Central memory CD8-positive, alpha-beta T cell (primary cell): ENCODE measurements at places on chromosomes 6 and 20.

DNA sequence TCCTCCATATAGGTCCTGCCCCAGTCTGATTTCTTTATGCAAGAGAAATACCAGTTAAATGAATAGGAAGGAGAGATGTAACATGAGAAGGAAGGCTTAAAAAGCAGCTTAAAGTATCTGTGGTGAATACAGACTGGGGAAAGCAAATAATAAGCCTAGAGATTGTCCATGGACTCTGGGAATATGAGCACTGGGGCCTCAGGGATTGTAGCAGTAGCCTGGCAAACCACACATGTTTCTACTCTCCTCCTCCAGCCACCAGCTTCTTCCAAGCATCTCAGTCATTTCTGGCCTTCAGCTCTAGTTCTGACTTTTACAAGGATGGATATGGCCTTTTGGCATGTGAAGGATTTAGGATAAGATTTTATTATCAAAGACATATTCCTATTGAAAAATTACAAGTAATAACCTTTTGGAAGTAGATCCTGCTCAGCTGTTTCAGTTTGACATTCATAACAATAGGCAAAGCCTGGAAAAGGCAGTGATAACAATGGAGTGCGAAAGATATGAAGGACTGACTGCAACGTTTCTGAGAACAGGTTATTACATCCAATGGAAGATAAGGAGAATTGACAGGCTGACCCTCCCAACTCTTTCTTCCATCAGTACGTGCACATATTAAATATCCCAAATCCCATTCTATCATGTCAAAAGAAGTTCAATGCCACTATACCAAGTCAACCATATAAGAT lies 41.6 kb downstream of the CYP39A1 start:
- H3K27me3 ChIP-seq, result peaks cover 43% of the 10 kb centered on the region
- DNase-seq, result no peak
- H3K27ac ChIP-seq, result no peak overlapping the region
- H3K36me3 ChIP-seq, result no peaks in the 10 kb centered on the region

- peaks cover 54% of the 10 kb centered on the region for H3K4me1 ChIP-seq
- H3K27me3 ChIP-seq, result no peaks in the 10 kb centered on the region
- no peak overlapping the region for H3K4me3 ChIP-seq
Observed at GRCh38 chr20:44215125-44215524, 4.6 kb upstream of the OSER1 start.

GRCh38 chr6:131293472-131293911 lies 158.2 kb downstream of the AKAP7 start:
- no peak for DNase-seq
- peaks cover 6% of the 10 kb centered on the region for H3K4me1 ChIP-seq
- H3K27ac ChIP-seq, result no peak overlapping the region
- H3K27me3 ChIP-seq, result no peaks in the 10 kb centered on the region
- H3K36me3 ChIP-seq, result no peaks in the 10 kb centered on the region

DNA sequence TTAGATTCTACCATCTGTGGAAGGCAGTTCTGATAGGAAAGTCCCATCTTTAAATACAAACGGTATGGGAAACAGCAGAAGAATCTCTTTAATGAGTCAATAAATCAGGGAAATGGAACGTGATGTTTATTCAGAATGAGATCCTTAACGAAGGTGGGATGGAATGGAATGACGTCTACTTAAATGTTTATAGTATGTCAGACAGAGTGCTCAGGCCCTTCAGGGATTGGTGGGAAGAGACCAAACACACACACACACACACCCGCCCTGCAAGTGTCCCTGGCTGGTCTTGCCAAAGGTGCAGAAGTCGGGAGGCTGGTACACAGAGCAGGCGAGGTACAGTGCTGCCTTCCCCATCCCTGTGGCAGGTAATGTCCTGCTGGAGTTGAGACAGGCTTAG lies 164.0 kb downstream of the FARS2 start:
- peaks cover 5% of the 10 kb centered on the region for H3K36me3 ChIP-seq
- H3K27me3 ChIP-seq, result no peaks in the 10 kb centered on the region
- H3K27ac ChIP-seq, result no peak overlapping the region

DNA sequence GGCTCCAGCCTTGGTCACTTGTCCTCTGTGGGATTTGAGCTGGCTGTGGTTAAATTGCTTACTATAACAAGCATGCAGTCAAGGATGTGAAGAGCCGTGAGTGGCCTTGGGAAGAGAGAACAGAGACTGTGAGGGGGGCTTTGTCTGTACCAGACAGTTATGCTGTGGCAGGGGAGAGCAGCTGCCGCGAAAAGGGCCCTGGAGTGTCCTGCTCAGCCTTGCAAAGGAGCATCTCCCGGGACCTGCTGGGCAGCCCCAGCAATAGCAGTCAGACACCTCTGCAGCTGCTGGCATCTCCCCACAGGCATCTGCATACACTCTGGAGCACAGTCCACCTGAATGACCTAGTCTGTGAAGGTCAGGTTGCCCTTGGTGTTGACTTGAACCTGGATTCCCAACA lies 6.3 kb downstream of the EBF4 start:
- no peak overlapping the region for H3K27ac ChIP-seq
- H3K4me3 ChIP-seq, result no peak overlapping the region
- H3K4me1 ChIP-seq, result no peaks in the 10 kb centered on the region
- H3K36me3 ChIP-seq, result peaks cover 3% of the 10 kb centered on the region
- H3K27me3 ChIP-seq, result peaks cover 62% of the 10 kb centered on the region
- DNase-seq, result no peak

DNA sequence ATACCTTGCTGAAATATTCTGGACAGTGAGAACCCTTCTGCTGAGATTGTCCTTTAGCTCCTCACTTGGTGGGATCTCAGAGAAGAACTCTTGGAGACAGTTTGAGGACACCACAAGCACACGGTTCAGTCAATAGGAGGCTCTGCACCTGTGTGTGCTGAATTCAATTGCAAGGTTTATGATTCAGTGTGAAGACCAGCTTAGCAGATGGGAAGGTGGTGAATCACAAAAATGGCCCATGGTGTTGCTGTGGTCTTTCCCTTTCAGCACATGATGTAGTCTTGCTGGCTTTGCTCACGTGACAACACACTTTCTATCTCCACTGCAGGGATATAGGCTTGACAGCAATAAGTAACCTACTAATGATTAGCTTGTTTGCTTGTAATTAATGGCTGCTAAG lies 270.3 kb downstream of the SLC24A3 start:
- H3K4me3 ChIP-seq, result no peak overlapping the region
- DNase-seq, result no peak
- H3K27me3 ChIP-seq, result no peaks in the 10 kb centered on the region
- no peaks in the 10 kb centered on the region for H3K36me3 ChIP-seq

GRCh38 chr6:134821928-134822864 lies 127.7 kb downstream of the ALDH8A1 start:
- no peak overlapping the region for H3K27ac ChIP-seq
- no peak overlapping the region for H3K4me3 ChIP-seq
- no peaks in the 10 kb centered on the region for H3K36me3 ChIP-seq
- no peaks in the 10 kb centered on the region for H3K4me1 ChIP-seq
- H3K27me3 ChIP-seq, result peaks cover 17% of the 10 kb centered on the region

DNA sequence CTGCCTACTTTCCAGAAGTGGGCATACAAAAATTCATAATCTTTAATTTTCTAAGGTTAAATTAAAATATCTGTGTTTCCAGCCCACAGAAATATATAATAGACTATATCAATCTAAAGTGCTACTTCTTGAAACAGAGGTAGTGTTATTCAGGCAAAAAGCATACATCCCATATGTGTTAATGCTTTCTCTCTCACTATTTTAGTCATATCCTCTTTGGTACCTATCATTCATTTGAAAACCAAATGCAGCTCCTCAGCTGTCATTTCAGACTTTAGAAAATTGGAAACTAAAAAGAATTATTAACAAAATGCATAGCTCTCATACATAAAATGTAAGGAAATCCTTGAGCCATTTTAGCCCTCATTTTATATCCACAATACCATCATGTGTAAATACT lies 925 bp downstream of the FHL5 start:
- no peak for DNase-seq
- H3K27me3 ChIP-seq, result peaks cover 14% of the 10 kb centered on the region
- H3K27ac ChIP-seq, result no peak overlapping the region
- no peaks in the 10 kb centered on the region for H3K4me1 ChIP-seq
- no peak overlapping the region for H3K4me3 ChIP-seq
- no peaks in the 10 kb centered on the region for H3K36me3 ChIP-seq

- no peak overlapping the region for H3K27ac ChIP-seq
- H3K4me3 ChIP-seq, result no peak overlapping the region
- no peak for DNase-seq
- H3K4me1 ChIP-seq, result no peaks in the 10 kb centered on the region
- H3K27me3 ChIP-seq, result peaks cover 26% of the 10 kb centered on the region
Observed at GRCh38 chr6:89208551-89208950, 8.6 kb downstream of the GABRR1 start.

DNA sequence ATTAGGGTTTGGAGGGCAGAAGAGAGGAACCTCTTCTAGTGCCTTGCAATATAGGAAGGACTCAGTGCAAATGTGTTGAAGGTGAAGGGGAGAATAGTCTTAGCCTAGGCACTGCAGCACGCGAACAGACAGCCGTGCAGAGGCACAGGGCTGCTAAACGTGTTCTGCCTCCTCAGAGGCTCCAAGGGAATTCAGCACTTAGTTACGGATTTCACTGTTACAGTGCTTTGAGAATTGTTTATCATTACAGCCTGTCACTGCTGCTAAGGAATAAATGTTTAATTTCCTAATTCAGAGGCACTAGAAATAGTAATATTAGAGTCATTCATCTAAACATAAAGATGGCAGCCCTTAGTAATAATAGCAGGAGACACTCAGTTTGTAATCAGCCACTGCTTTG lies 116.4 kb upstream of the SLC22A16 start:
- no peak overlapping the region for H3K4me3 ChIP-seq
- H3K4me1 ChIP-seq, result no peaks in the 10 kb centered on the region
- H3K27ac ChIP-seq, result no peak overlapping the region
- no peaks in the 10 kb centered on the region for H3K36me3 ChIP-seq
- no peaks in the 10 kb centered on the region for H3K27me3 ChIP-seq
- no peak for DNase-seq

DNA sequence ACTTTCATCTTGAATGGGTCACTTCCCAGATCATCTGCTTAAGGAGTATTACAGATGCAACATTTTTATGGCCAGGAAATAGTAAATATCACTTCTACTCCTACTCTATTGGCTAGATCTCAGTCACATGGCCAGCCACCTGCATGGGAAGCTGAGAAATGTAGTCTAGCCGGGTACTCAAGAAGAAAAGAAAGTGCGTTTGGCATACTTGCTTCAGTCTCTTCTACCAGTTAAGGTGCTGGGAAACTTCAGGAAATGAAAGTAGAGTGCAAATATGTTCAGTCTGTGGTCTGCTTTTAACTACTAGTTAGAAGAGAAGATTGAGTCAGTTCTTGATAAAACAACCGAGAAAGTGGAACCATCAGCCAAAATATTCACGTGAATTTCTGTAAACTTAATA lies 129.2 kb downstream of the PDSS2 start:
- no peak overlapping the region for H3K4me3 ChIP-seq
- peak overlapping the region; percentile 27 for H3K27ac ChIP-seq
- no peaks in the 10 kb centered on the region for H3K27me3 ChIP-seq
- peaks cover 2% of the 10 kb centered on the region for H3K36me3 ChIP-seq
- peaks cover 6% of the 10 kb centered on the region for H3K4me1 ChIP-seq

- H3K27me3 ChIP-seq, result no peaks in the 10 kb centered on the region
- no peak overlapping the region for H3K4me3 ChIP-seq
- DNase-seq, result no peak
- H3K4me1 ChIP-seq, result peaks cover 33% of the 10 kb centered on the region
- peaks cover 21% of the 10 kb centered on the region for H3K36me3 ChIP-seq
- H3K27ac ChIP-seq, result no peak overlapping the region
Observed at GRCh38 chr6:26302941-26303559, 61.9 kb upstream of the BTN3A2 start.

GRCh38 chr6:33794910-33795623 lies 6.1 kb upstream of the LEMD2 start:
- no peak overlapping the region for H3K27ac ChIP-seq
- peaks cover 4% of the 10 kb centered on the region for H3K4me1 ChIP-seq
- H3K27me3 ChIP-seq, result peaks cover 40% of the 10 kb centered on the region
- peaks cover 2% of the 10 kb centered on the region for H3K36me3 ChIP-seq
- no peak for DNase-seq

DNA sequence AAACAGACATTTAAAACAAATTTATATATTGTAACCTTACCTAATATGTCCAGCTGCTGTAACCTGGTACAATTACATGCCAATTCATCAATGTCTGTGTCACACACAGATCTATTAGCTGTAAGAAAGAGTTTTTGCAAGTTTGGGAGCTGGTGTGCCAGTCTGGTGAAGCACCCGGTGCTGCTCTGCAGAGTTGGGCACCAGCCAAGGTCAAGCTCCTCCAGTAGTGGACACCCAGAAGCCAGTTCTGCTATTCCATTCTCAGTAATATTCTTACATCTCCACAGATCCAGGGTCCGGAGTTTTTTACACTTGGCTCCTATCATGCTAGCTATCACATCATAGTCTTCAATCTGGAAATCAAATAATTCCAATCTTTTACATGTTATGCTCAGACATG lies 41.0 kb downstream of the POU3F2 start:
- no peak overlapping the region for H3K4me3 ChIP-seq
- H3K4me1 ChIP-seq, result no peaks in the 10 kb centered on the region
- DNase-seq, result no peak

DNA sequence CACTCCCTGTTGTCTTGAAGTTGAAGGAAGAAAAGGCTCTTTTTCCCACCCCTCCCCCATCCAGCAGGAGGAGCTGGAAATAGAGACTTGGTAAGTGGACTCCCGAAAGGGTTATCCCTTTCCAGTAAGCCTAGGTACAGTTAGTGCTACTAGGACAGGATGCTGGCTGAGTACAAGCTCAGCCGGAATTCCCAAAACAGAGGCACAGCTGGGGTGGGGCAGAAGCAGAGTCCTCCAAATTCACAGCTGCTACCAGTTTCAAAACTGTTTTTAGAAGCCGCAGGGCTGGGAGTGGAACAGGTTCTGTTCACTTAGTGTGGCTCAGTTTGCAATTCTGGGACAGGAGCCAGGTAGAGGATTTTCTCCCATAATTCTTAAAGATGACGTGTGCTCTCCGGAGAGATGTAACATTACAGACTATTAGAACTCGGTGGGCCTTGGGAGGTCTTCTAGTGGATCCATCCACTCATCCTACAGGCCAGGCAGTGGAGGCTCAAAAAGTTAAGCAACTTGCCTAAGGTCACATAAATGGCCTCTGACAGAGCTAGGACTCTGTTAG lies 19.0 kb upstream of the UTRN start:
- H3K27ac ChIP-seq, result no peak overlapping the region
- no peak overlapping the region for H3K4me3 ChIP-seq
- no peaks in the 10 kb centered on the region for H3K36me3 ChIP-seq
- no peaks in the 10 kb centered on the region for H3K27me3 ChIP-seq

GRCh38 chr6:43831191-43831590 lies 61.2 kb downstream of the VEGFA start:
- no peak for DNase-seq
- H3K4me3 ChIP-seq, result no peak overlapping the region
- no peaks in the 10 kb centered on the region for H3K36me3 ChIP-seq
- peaks cover 22% of the 10 kb centered on the region for H3K27me3 ChIP-seq
- H3K27ac ChIP-seq, result no peak overlapping the region
- no peaks in the 10 kb centered on the region for H3K4me1 ChIP-seq
